ENCODE measurements at places on chromosomes 13 and 19.

DNA sequence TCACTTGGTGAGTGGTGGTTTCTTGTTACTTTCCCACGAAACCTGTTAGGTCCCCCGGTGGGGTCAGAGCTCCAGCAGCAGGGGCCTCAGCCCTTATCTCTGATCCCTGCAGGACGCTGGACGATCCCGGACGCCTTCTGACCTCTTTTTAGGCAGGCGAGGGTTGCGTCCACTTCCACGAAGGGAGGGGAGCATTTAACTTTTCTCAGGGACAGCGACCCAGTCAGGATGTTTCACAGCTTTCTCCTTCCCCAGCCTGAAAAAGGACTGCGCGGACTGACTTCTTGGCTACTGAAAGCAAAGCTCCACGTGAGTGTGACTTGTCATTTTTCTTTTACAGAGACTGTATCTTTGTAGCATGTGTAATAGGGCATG, 692 bp downstream of the ZNF234 start:
- peak; percentile 44 for DNase-seq

GRCh38 chr19:29631450-29631849, 25.4 kb downstream of the POP4 start:
- DNase-seq: no peak

DNA sequence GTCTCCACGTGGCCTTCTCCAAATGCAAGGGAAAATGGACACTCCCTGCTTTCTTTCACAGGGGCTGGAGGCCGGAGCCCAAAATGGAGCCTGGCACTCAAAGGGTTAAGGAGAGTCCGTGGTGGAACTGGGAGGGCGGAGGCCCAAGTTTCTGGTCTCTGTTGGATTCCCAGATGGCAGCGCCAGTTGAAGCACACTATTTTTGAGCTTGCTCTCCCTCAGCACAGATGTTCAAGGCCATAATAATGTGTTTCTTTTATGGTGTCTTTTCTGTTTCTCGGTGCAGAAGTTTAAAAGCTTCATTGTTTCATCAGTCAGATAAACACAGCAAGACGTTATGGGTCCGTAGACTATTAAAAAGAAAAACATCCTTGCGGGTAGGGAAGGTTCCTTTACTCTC, 67.6 kb downstream of the TNFRSF19 start:
- no peak for DNase-seq

GRCh38 chr19:37467608-37468090, 405 bp upstream of the ZNF569 start:
- no peak for DNase-seq

GRCh38 chr13:40408602-40409001, 257.8 kb downstream of the FOXO1 start:
- DNase-seq: peak; percentile 67

GRCh38 chr13:107865643-107866031, 349.7 kb downstream of the LIG4 start:
- DNase-seq: peak; percentile 35

- DNase-seq: no peak
These were observed 415.0 kb upstream of the SPRY2 start for GRCh38 chr13:80755910-80756309.

DNA sequence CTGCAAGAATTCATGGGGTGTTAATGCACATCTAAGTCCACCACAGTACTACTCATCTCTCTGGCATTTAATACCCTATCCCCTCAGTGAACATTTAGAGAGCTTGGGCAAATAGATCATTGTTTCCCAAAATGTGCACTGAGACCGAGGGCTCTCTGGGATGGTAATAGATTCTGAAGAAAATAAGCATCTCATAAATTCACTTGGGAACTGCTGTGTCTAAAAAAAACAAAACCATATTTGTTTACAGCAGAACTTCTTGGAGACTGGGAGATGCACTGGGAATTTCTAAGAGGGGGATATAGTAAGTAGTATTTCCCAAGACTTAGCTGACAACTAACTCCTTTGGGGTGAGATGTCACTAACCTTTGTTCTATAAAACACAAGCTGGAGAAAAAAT, 58.4 kb downstream of the ENOX1 start:
- no peak for DNase-seq

DNA sequence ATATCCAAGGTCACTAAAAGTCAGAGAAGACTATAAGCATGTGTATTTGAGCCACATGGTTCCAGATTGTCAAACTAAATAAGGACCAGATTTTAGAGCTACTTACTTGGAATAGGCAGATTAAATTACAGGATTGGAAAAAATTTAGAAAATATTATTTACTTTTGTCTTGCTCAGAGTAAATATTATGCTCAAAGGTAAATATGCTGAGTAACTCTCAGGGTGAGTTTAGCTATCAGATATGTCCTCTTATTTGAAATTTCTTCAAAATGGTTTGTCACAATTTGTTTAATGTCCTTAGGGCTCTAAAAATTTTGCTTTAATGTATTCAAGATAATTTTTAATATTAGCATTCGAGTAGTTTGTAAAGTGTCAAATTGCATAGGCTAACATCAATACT, 2455.2 kb downstream of the PCDH9 start:
- DNase-seq: no peak

DNA sequence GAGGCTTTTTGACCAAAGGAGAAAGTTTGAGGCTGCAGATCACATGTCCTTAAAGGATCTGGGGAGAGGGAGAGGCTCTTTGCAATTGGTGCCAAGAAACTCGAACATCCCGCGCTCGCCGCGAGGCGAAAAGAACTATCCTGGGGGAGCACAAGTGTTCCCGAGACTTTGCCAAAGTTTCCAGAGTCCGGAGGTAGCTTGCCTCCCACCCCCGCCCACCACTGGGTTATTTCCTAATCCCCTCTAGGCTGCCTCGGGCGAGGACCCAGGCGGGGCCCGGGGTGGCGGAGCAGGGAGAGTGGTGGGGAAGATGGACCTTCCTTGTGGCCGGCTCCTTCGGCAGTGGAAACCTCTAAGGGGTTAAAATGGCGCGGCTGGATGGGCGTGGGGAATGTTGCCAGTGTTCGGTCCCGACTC, 114.5 kb downstream of the KCNRG start:
- no peak for DNase-seq

- DNase-seq: no peak
These were observed 888.6 kb downstream of the DIAPH3 start for GRCh38 chr13:59274958-59275727.

DNA sequence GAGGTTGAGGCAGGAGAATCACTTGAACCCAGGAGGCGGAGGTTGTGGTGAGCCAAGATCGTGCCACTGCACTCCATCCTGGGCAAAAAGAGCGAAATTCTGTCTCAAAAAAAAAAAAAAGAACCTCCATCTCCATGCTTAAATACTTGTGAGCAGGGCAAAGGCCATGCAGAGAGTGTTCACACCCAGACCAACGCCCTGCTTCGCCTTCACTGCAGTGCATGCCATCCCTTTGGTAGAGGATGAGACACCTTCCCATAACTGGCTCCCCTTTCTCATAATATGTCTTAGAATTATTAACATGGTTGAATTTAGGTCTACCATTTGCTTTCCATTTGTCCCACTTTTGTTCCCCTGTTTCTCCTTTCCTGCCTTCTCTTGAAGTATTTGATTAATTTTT, 15.4 kb downstream of the BBC3 start:
- DNase-seq: no peak

DNA sequence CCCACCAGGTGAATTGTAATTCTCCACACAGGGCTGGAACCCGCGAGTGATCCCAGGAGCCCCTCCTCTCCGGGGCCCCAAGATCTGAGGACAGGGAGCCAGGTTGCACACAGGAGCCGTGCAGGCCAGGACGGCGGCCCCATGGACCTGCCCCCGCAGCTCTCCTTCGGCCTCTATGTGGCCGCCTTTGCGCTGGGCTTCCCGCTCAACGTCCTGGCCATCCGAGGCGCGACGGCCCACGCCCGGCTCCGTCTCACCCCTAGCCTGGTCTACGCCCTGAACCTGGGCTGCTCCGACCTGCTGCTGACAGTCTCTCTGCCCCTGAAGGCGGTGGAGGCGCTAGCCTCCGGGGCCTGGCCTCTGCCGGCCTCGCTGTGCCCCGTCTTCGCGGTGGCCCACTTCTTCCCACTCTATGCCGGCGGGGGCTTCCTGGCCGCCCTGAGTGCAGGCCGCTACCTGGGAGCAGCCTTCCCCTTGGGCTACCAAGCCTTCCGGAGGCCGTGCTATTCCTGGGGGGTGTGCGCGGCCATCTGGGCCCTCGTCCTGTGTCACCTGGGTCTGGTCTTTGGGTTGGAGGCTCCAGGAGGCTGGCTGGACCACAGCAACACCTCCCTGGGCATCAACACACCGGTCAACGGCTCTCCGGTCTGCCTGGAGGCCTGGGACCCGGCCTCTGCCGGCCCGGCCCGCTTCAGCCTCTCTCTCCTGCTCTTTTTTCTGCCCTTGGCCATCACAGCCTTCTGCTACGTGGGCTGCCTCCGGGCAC, 3.9 kb downstream of the FFAR1 start:
- no peak for DNase-seq

DNA sequence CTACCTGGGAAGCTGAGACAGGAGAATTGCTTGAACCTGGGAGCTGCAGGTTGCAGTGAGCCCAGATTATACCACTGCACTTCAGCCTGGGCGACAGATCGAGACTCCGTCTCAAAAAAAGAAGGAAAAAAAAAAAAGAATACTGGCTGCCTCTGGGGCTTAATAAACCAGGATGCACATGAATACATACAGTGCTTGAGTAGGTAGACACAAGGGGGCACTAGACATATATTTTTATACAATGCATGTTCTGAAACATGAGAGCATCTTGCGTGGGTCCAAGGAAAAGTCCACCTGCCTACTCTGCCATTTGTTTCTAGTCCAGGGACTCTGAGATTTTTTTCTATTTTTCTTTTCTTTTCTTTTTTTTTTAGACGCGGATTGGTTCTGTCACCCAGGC, 31.2 kb downstream of the KEAP1 start:
- peak; percentile 56 for DNase-seq

DNA sequence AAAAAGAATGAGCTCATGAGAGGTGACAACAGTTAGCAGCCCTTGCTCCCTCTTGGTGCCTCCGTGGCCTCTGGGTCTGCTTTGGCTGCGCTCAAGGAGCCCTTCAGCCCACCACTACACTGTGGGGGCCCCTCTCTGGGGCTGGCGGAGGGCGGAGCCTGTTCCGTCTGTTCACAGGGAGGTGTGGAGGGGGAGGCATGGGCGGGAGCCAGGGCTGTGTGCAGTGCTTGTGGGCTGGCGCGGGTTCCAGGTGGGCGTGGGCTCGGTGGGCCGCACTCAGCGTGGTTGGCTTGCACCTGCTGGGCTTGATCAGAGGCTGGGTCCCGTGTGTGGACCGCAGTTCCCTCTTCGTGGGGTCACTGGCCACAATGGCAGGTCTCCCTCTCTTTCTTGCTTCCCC, 953.4 kb upstream of the PRR20A start:
- DNase-seq: no peak

GRCh38 chr13:31198519-31198918, 1.3 kb upstream of the B3GLCT start:
- DNase-seq: no peak

- DNase-seq: no peak
These were observed at the start of gene HIPK4 for GRCh38 chr19:40390084-40390742. HIPK4 (minus strand) TSS chr19:40390181; CDS start chr19:40389902, 279 bp downstream.

DNA sequence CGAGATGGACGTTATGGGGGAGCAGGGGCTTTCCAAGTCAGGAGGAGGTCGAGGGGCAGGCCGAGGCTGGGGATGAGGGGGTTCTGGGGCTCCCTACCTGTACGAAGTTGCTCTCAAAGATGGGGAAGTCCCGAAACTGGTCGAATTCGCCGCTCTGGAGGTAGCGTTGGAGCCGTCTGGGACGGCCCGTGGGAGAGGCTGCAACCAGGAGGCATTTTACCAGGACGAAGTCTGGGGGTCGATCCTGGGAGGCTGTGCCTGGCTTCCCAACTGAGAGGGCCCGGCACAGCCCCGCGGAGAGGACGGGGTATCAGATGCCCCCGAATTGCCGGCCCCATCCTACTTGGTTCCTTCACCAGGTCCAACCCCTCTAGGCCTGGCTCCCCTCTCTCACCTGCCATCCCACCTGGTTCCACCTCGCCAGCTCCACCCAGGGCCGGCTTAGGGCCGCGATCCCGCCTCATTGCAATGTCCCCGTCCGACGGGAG, 527 bp upstream of the EMC10 start:
- no peak for DNase-seq

GRCh38 chr19:31185261-31185660, 164.0 kb downstream of the TSHZ3 start:
- no peak for DNase-seq

DNA sequence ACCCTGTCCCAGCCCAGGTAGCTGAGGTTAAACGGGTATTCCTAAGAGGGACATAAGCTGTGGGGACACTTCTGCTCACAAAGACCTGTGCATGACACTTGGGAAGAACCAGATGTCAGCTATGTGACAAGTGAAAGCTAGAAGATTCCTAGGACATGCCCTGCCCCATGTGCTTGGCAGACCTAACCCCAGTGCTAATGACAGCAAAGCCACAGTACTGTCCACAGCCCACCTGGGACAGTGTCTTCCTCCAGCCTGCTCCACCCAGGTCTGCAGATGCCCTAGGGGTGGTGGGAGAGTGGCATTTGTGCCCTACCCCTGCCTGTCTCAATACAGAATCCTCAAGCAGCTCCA, 18.4 kb upstream of the EPHX3 start:
- DNase-seq: no peak

DNA sequence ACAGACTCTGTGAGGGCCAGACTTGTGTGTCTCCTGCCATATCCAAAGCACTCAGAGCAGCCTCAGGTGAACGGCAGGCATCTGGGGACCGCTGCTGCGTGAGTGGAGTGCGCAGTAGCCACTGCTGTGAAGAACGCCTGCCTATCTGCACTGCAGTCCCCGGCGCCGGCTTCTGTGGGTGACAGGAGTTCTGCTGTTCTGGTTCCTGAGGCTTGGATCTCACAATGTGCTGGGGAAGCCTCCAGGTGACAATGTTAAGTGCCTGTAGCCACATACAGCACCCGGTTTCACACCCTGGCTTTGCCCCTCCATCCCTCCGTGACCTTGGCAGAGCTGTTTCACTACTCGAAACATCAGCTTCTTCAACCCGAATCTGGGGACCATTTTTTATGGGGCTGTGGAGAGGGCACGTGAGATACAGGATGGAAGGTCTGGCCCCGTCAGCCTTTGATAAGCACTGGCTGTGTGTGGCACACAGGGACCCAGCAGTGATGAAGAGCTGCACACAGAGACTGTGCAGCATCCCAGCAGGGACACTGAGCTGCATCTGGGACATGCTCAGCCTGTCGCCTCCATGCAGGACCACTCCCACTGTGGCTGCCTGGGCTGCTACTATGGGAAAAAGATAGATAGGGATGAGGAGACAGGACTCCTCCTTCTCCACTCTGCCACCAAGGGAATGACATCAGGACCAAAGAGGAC, 28.3 kb downstream of the ELAVL1 start:
- no peak for DNase-seq

DNA sequence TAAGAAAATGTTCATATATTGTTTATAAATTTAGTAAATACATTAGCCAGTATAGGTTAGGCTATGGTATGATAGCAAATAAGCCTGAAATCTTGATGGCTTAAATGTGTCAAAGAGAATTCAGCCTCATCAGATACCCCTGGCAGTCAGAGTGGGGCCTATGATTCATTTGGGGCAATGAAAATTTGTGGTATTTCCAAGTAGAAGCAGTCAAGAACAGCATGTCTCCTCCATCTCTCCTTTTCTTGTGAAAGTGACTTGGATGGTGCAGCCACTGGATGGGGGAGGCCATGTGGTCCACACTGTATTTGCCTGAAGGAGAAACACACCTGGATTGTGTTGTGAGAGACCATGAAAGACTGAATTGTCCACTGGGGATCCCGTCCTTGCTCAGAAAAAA, 82.7 kb downstream of the DLEU7 start:
- no peak for DNase-seq

GRCh38 chr13:21823949-21824348, 153.1 kb downstream of the FGF9 start:
- no peak for DNase-seq
